ENCODE measurements at places on chromosomes 12 and 14.

DNA sequence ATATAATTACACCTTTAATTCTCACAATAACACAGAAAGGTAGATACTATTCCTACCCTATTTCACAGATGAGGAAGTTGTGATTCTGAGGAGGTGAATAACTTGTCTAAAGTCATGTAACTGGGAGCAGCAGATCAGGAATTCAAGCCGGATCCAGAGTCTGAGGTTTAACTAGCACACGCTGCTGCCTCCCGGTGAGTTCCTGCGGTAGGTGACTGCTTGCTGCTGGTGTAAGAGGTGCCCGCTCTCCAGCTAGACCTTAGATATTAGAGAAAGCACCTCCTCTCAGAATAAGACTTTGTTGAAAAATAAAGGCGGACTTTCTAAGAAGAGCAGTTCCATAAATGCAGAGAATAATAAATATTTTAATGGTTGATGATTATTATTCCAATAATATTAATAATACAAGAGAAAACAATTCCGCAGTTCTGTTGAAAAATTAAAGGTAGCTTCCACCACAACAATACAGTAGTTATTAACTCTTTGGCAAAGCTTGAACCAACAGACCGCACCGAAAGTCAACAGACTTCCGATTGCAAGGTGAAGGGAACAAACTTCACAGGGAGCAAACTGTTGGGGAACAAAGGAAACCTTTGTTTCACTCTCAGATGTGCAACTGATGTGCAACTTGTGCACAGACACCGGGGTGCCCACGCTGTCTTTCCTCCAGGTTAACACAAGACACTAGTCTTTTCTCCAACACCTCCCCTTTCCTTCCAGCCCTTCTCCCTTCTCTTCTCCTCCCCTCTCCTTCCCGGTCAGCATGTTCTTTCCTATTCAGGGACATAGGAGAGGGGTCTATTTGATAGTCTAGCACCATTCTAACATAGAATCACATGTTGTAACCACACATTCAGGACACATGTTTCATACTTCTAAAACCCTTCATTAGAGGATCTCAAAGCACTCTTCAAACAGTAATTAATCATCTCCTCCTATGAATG is 73.2 kb upstream of the EGLN3 start:
- DNase-seq: peak; percentile 13

DNA sequence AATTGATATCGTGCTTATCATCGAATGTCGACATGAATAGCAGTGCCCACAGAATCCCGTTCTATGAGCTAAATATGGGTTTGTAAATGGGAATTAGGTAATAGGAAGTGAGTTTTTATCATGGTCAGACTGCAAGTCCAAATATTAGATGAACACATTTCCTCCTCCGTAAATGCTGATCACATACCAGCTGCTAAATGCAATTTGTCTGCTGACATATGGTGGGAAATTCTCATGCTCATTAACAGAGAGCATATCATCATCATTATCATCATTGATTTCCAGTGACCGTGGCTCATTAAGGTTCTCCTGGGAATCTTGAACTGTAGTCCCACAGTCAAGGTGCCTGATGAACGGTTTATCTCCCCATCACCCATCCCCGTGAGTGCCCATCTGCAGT is 998.8 kb upstream of the TMEM132C start:
- DNase-seq: no peak

GRCh38 chr14:95345032-95345431 is 25.3 kb upstream of the CLMN start:
- no peak for DNase-seq

GRCh38 chr12:110737532-110737931 is 5.2 kb downstream of the PPP1CC start:
- DNase-seq: no peak
